ENCODE measurements at places on chromosomes 3 and 15.

GRCh38 chr3:21170964-21171363, 580.0 kb downstream of the ZNF385D start:
- no peak for DNase-seq

DNA sequence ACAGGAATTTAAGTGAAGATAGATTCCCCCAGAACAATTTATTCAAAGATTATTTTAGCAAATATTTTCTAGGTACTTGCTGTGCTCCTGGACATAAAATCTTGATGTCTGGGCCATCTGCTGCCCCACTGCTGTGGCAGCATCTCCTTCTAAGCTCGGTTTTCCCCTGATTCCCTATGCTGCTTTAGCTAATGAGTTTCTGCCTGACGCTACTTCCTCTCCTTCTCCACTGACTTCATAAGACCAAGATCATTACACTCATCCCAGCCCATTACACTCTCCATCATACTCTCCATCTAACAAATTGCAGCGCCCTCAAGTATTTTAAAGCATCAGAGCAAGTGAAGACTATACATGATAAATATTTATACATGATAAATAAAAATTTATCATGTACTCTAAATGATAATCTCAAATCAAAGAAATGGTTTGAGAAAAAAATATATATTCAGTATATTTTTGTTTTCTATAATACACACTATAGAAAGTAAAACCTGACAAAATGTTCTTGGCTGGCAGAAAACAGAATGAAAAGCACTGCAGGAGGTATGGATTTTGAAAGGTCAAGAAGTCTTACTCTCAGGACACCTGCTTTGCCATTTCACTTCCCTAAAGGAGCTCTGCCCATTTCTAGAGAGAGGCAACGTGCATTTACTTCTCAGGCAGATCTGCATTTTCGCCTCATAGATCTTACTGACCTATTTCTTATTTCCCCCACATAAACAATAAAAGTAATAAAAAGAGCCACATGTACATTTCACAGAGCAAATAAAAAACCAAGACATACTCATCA, 232.0 kb downstream of the KCNMB2 start:
- no peak for DNase-seq

DNA sequence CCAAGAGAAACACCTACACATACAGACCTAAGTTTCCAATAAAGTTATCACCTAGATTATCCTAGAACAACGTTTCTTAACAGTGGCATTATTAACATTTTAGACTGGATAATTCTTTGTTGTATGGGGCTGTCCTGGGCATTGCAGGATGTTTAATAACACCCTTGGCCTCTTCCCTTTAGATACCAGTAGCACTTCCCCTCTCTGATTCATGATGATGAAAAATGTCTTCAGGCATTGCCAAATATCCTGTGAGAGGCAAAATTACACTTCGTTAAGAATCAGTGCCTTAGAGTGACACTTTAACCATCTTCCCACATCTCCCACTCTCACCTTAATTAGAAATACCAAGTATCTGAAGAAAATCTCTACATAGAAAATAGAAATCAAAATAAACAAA, 352.6 kb downstream of the CGGBP1 start:
- DNase-seq: no peak

GRCh38 chr15:99137111-99137546, 32.2 kb downstream of the SYNM start:
- DNase-seq: no peak

DNA sequence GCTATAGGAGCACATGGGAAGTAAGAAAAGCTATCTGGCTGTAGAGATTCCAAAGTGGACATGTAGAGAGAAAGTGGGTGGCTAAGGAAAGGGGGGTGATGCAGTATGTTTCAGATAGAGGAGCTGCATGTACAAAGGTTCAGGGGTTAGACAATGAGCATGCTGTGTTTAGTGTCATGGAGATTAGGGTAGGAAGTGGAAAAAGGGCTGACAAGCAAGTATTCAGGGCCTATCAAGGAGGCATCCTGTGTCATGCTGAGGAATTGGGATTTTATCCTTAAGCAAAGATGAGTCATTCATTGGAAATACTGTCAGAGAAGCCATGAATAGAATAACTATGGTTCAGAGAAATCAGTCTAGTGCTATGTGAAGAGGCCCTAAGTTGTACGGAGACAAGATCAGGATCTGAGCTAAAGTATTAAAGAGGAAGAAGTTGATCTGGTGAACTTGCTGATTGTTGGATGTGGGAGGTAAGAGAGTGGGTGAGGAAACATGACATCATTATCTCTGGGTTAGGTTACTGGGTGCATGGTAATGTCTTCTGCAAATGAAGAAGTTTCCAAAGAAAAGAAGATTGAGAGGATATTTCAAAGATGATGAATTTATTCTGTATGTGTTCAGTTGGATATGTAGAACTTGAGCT, 176.7 kb upstream of the GOLIM4 start:
- DNase-seq: no peak

GRCh38 chr3:79515072-79515471, 252.7 kb downstream of the ROBO1 start:
- DNase-seq: no peak

- DNase-seq: no peak
Measured at GRCh38 chr3:67876261-67876660, 221.8 kb upstream of the SUCLG2 start.
